ENCODE measurements at places on chromosomes 2 and 18.
A peak's percentile ranks its signal among the peaks of the same experiment; 100 is the strongest.

- no peak for DNase-seq
Observed at GRCh38 chr2:3670376-3670775, 12.4 kb downstream of the ALLC start.

GRCh38 chr2:46098621-46099062 is 198.6 kb upstream of the EPAS1 start:
- peak; percentile 40 for DNase-seq

DNA sequence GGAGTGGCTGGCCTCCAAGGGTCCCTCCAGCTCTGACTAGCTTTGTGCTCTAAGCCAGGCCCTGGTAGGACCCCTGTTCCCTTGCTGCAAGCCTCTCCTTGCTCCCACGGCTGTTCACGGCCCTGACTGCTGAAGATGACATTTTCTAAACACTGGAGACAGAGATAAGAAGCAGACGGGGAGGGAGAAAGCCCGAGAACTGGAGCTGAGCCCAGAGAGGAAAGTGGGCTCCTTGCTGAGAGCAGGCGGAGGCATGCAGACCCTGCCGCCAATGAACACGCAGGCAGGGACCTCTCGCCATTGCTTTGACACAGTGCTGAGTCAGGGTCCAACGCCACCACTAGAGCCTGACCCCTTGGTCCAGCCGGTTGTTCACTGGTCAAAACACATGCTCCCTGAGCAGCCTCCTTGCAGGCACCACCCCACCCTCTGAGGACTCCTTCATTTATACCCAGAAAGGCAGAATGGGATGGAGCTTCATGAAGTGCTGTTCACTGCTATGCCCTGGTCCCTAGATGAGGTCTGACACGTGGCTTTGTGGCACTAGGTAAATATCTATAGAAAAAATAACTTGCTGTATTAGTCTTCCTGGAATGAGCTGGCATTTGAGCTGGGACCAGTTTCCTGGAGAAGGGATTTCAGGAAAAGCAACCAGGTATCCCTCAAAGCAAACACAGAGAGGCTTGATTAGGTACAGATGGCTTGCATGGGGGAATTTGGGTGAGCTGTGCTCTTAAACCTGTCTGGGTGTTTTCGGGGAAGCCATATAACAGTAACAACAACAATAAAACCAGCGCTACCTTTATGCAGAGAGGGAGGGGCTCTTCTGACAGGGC is 65.7 kb downstream of the MCFD2 start:
- no peak for DNase-seq

- DNase-seq, result no peak
Observed at GRCh38 chr2:153133716-153134115, 344.8 kb downstream of the RPRM start.

DNA sequence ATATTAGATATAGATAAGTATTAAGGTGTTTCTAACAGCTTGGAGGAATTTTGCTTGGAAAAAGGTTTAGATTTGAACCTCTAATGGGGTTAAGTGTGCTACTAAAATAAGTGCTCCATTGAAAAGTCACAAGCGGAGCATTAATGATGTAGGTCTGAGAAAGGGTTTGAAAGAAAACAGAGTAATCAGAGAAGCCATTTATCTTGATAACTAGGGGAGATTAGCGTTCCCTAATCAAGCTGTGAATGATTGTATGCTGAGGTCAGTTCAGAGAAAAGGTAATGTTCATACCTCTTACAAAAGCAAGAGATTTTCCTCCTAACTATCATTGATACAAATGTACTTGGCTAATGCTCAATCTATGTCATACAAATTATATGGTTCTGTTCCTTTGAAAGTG is 1.5 kb downstream of the ARHGAP25 start:
- DNase-seq, result no peak

DNA sequence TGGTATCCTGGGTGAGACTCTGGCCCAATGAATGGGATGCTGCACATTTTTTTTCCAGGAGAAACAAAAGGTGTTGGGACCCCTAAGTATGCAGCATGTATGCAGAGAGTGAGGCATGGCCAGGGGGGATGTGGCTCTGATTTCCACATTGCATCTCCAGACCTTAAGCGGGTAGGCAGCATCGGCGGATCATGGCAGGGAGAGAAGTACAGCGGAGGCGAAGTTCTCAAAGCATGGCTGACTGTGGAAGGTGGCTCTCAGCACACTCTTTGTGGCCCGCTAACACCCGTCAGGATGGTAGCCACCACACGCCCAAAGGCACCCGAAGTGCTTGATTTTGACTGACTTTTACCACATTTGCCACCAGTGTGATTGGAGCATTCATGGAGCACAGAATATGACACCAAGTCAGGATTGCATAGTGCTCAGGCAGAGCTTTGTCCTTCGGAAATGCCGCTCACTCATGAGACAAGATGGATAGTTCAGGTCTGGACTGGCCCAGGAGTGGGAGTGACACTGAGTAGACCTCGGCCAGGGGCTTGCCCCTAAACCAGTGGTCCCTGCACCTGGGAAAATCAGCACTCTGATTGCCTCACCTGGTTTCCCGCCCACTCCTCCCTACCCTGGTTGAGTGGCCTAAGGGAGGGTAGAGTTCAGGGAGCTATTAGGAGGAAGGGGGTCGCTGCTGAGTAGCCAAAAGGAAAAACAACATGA is 14.2 kb downstream of the INPP4A start:
- no peak for DNase-seq

DNA sequence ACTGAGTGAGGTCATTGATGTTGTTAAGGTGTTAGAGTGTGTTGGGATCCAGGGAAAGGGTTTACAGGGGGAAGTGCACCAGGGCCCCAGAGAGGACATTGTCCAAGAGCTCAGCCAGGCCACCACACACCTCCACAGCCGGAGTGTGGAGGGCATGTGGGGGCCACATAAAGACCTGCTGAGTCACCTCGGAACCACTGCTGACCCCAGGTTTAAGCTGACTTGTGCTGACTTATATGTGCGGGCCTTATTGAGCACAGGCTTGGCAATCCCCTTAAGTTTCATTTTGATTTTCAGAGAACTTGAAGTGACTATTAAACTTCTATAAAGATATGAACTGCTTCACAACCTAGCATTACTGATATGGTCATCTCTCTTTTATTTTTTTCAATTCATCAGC is 166.2 kb upstream of the MAP3K20 start:
- DNase-seq, result no peak

- DNase-seq, result no peak
Observed at GRCh38 chr18:48646976-48647375, 108.1 kb downstream of the CTIF start.

GRCh38 chr2:240989451-240990265 is 8.8 kb upstream of the SNED1 start:
- no peak for DNase-seq

- no peak for DNase-seq
Observed at GRCh38 chr18:23504720-23505119, 1.4 kb downstream of the RMC1 start.

- no peak for DNase-seq
Observed at GRCh38 chr2:37921781-37922180, 3.3 kb upstream of the RMDN2 start.

GRCh38 chr2:138105358-138105757 is 141.1 kb downstream of the HNMT start:
- DNase-seq, result no peak

DNA sequence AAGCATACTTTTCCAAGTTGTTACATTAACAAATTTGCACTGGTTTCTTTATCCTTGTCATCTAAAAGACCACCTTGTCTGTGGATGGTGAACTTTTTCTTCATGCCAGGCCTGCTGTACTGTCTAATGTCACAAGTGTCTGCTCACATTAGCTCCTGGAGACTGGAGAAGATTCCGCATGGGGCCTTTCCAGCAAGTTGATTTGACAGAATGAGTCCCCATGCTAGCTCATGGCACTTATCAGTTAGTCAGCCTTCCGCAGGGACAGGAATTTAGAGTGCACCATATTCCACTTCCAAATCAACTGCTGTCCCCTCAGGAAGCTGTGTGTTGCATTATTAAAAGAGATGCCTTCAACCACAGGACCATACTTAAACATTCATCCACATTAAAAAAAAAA is 41.4 kb upstream of the LRPPRC start:
- no peak for DNase-seq

- DNase-seq, result peak; percentile 48
Observed at GRCh38 chr2:100381240-100381639, 36.2 kb downstream of the CHST10 start.

GRCh38 chr2:112980537-112980936 is 2.7 kb downstream of the IL36G start:
- DNase-seq, result no peak

- no peak for DNase-seq
Observed at GRCh38 chr2:28835781-28836180, 25.1 kb downstream of the SPDYA start.

DNA sequence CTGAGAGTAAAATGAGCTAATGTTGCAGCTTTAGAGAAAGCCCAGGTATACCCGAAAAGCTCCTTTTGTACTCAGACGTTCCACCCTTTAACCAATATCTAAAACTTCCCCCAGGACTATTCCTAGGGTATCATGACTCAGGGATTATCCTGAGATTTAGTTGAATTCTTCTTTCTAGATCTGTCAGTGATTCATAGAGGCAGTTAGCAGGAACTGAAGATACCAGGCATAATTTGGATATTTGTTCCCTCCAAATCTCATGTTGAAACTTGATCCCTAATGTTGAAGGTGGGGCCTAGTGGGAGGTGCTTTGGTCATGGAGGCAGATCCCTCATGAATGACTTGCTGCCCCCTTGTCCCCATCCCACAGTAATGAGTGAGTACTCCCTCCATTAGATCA is 161.2 kb upstream of the LRP1B start:
- DNase-seq, result no peak

- no peak for DNase-seq
Observed at GRCh38 chr2:64839844-64840243, 149.4 kb upstream of the SLC1A4 start.

- DNase-seq, result no peak
Observed at GRCh38 chr2:161733025-161733424, 108.8 kb downstream of the SLC4A10 start.

- DNase-seq, result peak; percentile 34
Observed at GRCh38 chr2:132977812-132978529, 308.0 kb upstream of the LYPD1 start.

- no peak for DNase-seq
Observed at GRCh38 chr2:134722728-134723127, 3.9 kb upstream of the TMEM163 start.

DNA sequence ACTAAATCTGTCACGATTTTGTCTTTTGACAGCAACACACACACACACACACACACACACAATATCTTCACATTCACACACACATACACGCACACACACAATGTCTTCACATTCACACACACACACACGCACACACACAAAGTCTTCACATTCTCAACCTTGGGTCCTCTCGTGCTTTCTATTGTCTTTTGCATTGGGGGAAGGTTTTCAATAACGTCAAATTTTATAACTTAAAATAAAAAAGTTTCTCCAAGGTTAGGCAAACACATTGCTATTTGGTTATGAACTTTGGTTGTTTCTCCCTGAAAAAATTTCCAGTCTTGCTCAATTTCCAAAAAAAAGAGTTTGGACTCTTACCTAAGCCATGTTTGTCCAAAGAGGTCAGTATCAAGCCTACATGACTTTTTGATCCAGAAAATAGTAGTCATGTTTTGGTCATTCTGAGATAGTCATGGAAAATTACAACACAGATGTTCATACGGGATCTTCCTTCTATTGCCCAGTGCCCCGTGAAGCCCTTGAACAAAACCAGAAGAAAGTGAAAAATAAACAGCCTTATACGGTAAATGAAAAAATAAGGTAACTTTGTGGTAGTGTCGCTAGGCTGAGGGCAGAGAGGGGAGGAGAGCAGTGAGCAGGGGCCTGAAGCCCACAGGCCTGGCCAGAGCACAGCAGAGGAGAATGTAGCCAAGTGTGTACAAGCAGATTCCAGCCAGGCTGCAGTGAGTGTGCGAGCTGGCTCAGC is 542.8 kb upstream of the ID2 start:
- DNase-seq, result no peak

GRCh38 chr2:79670198-79670597 is 157.3 kb downstream of the CTNNA2 start:
- no peak for DNase-seq

GRCh38 chr18:42030586-42031182 is 75.7 kb downstream of the PIK3C3 start:
- DNase-seq, result no peak

- no peak for DNase-seq
Observed at GRCh38 chr2:120443946-120444345, 98.0 kb downstream of the INHBB start.

DNA sequence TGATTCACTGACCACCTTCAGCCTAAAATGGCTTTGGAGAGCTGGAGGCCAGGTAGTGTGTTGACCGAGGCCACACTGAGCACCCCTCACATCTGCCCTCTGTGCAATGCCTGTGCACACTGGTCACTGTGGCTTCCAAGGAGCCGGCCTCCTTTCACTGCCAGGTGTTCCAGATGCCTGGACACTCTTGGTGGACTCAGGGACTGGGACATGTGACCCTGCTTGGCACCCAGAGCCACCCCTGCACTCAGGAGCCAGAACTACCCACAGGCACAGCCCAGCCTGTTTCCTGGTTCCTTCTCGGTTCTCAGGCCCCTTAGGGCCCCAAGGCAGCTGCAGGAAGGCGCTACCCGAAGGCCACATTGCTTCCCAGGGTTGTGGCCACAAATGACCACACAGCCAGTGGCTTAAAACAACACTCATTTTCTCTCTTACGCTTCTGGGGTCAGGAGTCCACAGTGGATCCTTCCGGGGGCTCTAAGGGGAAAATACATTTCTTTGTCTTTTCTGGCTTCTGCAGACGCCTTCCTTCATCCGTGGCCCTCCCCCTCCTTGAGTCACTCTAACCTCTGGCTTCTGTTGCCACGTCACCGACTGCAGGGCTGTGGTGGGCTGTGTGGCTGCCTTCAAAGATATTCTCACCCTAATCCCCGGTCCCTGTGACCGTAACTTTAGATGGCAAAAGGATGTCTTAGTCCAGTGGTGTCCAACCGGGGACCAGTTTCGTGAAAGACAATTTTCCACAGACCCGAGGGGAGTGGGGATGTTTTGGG is 78.6 kb downstream of the ASB1 start:
- DNase-seq, result no peak

DNA sequence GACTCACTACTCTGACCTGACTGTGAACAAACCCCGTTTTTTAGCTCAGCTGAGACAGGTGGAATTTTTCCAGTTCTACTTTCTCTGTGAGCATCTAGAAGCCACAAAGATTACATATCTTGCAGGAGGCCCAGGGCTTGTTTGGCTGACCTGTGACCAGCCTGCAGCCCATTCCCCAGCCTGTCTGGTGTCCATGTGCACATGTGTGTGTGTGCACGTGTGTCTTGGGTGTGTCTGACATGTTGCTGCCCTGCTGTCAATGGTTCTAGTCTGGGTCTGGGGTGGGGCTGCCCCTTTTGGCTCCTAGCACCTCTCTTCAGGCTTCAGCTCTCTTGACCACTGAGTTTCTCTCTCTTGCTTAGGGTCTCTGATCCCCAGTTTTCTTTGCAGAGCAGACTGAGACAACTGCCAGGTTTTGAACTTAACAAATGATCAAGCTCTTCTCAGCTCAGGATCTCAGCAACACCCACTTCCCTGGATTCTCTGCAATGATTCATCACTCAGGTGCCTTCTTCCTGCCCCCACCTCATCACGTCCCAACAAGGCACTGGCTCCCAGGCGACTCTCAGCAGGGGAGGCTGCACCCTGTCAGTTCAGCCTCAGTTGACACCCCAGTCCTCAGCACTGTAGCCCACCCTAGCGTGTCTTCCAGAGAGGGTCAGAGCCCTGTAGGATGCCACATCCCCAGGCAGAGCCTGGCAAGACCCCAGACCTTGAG is 130.3 kb downstream of the CELF4 start:
- DNase-seq, result no peak

- DNase-seq, result no peak
Observed at GRCh38 chr2:33425161-33425560, 51.3 kb upstream of the RASGRP3 start.
